ENCODE measurements at places on chromosomes 4 and X.

- DNase-seq, result no peak
These were observed 2.9 kb upstream of the ADH6 start for GRCh38 chr4:99221980-99222379.

GRCh38 chrX:124337916-124338315 is 5.5 kb downstream of the TEX13D start:
- DNase-seq, result no peak

GRCh38 chrX:38087594-38087993 is 81.2 kb downstream of the SYTL5 start:
- no peak for DNase-seq

GRCh38 chr4:176433983-176434382 is 114.2 kb downstream of the SPCS3 start:
- DNase-seq, result no peak

GRCh38 chr4:11791797-11792196 is 363.1 kb upstream of the HS3ST1 start:
- no peak for DNase-seq

GRCh38 chr4:177047851-177048174 is 255.1 kb upstream of the VEGFC start:
- DNase-seq, result no peak

GRCh38 chr4:147354237-147354636 is 126.7 kb upstream of the EDNRA start:
- DNase-seq, result no peak

GRCh38 chr4:16582036-16582435 is 316.4 kb downstream of the LDB2 start:
- DNase-seq, result no peak

GRCh38 chr4:30943356-30943755 is 223.2 kb downstream of the PCDH7 start:
- no peak for DNase-seq

DNA sequence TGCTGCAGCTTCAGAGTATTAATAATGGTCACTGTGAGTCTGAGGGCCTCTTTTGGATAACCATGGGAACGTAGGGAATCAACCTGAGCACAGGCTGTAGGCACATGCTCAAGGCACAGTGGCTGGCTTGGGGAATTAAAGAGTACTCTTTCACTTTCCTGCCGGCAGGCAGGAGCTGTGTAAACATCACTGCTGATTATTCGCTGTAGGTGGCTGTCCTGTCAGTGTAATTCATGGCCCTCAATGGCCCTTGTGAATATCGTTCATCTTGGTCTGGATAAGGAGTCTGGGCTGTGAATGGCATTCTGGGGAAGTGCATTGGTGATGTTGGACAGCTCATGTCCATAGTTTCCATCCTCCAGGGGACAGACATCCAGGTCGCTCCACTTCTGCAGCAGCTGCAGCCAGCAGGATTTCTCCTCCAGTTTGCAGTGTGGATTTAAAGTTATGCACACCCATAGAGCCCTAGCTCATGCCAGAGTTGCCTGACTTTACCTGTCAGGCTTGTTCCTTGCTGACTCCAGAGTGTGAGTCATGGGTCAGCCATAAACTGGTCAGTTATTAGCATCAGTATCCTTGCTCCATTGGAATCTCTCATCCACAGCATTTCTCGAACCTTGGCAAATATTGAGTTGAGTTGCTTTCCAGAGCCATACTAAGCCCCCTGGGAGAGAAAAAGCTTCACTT is 43.0 kb downstream of the C4orf33 start:
- no peak for DNase-seq

- no peak for DNase-seq
These were observed 790.4 kb upstream of the GALNTL6 start for GRCh38 chr4:171022824-171023230.

DNA sequence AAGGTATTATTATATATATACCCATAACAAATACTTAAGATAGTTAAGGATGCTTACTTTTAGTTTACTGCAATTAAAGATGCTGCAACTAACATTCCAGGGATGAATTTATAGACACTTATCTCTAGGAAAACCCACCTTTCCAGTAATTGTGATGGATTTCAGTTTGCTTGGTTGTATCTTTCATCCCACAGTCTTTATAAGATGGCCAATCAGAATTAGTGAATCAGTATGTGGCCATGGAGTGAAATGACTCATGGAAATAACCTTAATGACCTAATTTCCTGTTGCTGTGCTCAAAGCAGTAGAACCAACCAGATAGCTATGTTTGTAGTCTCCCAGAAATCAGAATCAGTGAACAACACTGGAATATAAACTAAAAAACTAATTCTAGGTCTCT is 26.4 kb downstream of the MOSPD2 start:
- peak; percentile 51 for DNase-seq

Measured in pulmonary artery endothelial cell (primary cell).